Hindlimb muscle (tissue), 1 donor: ENCODE measurements at places on chromosomes 12 and 14.

DNA sequence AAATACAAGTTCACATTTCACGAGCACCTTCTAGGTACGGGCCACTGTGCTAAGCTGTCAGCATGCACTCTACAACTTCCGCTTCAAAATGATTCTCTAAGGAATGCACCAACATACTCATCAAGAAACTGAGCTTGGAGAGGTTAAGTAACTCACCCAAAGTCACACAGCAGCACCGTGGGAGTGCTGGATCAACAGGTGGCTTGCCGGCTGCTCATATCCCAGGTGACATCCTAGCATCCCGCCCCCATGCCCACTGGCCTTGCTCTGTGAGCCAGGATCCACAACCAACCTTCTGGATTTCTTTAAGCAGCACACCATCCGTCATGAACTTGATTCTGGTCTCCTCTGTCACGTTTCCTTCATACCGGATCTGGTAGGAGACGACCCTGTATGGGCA lies 16.7 kb downstream of the DHX37 start:
- DNase-seq, result no peak

- no peak for DNase-seq
Observed at GRCh38 chr12:97767347-97767746, 304.7 kb downstream of the RMST start.

GRCh38 chr14:38931969-38932652 lies 170.9 kb downstream of the SEC23A start:
- DNase-seq, result no peak

DNA sequence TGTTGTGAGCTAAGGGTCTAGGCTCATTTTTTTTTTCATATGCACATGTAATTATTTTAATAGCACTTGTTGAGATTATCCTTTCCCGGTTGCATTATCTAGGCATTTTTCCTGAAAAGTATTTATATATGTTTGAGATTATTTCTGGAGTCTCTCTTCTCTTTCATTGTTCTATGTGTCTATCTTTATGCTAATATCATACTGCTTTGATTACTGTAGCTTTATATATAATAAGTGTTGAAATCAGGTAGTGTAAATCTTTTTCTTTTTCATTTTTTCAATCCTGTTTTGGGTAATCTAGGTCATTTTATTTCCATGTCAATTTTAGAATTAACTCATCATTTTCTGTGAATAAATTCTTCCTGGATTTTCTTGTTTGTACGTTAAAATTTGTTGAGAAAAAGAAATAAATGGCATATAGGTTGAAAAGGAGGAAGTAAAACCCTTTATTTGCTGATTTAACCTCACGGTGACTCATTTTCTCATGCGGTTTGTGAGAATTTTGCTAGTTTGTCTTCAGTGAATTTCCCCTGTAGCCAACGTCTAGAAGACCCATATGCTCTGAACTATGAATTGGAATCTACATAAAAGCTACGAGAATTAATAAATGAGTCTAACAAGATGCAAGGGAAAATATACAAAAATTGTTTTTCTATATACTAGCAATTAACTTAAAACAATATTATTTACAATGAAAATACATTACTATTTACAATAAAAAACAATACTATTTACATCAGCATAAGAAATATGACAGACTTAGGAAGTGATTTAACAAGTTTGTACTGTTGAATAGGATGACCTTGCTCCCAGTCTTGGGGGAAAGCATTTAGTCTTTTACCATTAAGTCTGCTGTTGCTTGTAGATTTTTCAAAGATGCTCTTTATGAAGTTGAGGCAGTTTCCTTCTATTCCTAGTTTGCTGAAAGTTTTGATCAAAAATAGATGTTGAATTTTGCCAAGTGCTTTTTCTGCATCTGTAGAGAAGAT lies 105.0 kb downstream of the SNAPC1 start:
- DNase-seq, result no peak

DNA sequence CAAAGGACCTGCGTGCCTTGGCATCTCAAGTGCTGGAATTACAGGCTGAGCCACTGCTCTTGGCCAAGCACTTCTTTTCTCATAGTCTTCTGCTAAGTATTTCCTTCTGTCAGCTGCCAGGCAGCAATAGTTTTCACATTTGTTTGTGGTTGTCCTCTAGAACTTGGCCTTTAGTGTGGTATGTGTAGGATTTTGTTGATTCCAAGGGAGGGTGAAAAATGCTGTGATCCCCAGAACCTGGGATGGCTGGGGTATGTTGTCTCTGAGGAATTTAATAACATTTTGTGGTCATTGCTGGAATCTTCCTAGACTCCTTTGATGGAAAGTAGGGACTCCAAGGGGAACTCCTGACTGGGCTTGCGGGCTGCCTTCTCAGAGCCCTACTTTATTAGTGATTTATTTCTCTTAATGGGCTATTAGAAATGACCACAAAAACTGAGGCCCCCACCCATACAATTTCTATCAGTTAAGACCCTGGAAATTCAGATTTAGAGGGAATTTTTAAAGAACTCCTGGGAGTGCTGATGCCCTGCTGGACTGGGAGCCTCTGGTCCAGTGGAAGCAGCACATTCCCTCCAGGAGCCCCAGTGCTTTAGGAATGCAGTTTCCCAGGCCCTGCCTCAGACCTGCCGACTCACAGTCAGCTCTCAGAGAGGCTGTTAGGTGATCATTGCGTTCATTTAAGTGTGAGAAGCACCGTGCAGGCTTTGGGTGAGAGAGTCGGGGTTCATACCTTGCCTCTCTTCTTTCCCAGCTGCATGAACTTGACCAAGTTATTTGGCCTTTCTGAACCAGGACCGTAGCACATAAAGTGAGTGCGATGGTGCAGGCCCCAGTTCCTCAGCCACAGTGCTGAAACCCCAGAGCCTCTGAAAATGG lies 22.7 kb downstream of the TRAF3 start:
- DNase-seq, result peak; percentile 10

- DNase-seq, result no peak
Observed at GRCh38 chr14:60777856-60778578, 43.5 kb downstream of the MNAT1 start.

DNA sequence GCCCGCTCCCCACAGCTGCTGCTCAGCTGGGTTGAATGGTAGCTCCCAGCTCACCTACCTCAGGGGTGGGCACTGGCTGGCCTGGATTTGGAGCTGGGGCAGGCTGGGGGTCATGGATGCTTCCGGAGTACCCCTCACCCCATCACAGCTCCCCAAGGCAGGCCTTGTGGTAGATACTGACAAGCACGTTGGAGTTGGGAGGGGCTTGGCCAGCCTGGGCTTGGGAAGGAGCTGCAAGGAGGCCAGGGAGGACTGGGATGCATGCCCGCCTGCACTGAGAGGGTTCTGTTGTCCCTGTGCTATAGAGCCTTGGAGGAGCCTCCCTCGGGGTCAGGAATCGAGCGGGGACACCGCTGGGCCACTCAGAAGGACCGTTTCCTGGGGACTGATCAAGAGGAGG lies 14.2 kb downstream of the TMEM63C start:
- no peak for DNase-seq

- DNase-seq, result no peak
Observed at GRCh38 chr12:52190860-52191729, 719 bp downstream of the KRT80 start.

- no peak for DNase-seq
Observed at GRCh38 chr14:29518335-29518734, 409.3 kb downstream of the PRKD1 start.

GRCh38 chr12:127148318-127148717 lies 1118.7 kb upstream of the TMEM132C start:
- DNase-seq, result no peak

GRCh38 chr12:30811966-30812365 lies 57.2 kb upstream of the CAPRIN2 start:
- no peak for DNase-seq

DNA sequence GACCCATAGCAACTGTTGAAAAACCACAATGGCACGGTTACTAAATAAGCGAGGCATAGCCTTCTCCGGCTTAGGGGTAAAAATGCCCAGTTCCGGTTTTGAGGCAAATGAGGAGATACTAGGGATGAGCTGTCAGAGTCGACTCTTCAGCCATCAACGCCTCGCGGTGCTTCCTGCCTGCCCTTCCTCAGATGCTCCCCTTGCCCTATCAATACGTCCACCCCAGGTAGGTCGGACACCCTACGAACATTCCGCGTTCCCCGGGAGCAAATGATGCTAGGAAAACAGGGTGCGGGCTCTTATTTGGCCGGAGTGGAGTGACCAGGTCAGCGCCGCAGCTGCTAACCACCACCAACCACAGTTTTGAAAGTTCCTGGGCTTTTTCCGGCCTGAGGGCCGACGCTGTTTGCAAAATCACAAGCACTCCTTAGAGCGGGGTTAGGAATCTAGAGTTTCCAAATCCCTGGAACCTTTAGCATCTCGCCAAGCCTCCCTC lies 1.2 kb downstream of the SRSF9 start:
- no peak for DNase-seq

DNA sequence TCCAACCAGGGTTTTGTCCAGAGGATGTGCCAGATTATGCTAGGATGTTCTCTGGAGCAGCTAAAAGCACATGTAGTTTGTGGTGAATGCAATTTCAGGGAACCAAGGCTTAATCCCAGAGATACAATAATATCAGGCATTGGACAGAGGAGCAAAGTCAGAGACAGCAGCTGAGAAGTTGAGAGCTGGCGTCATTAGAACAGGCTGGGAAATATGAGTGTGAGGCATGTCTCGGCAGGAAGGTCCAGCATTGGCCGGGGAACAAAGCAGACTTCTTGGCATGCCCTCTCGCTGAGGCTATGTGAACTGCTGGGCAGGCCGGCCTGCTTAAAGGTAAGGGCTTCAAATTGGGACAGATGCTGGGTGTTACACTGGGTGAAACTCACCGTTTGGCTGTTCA lies 125.4 kb downstream of the CAND1 start:
- DNase-seq, result peak; percentile 54

- no peak for DNase-seq
Observed at GRCh38 chr12:10728091-10728490, 5.0 kb upstream of the YBX3 start.

- DNase-seq, result no peak
Observed at GRCh38 chr12:4771960-4772566, 51.9 kb downstream of the GALNT8 start.

DNA sequence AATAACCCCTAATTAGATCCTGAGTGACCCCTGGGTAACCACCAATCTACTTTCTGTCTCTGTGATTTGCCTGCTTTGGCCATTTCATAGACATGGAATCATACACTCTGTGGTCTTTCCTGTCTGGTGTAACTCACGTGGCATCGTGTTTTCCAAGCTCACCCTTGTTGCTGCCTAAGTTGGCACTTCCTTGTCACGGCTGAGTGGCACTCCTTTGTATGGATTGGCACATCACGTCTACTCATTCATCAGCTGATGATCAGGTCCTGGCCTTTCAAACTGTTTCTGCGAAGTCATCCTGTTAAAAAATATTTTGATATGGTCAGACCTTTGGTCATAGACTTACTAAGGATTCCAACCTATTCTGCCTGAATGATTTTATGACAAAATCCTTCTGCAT lies 87.7 kb downstream of the GLT1D1 start:
- no peak for DNase-seq

DNA sequence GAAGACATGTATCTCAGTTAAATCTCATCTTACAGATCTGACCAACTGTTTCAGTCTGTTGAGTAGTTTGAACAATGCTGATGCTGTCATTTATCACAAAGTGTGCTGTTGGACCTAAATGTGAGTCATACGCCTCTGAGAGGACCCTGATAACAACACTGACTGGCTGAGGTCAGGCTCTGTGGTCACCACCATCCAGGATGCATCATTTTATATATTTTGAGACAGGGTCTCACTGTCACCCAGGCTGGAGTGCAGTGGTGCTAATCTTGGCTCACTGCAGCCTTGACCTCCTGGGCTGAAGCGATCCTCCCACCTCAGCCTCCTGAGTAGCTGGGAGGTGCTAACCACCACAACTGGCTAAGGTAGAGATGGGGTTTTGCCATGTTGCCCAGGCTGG lies 181.0 kb upstream of the RGS6 start:
- no peak for DNase-seq

- no peak for DNase-seq
Observed at GRCh38 chr14:75170772-75171171, 5.6 kb downstream of the TMED10 start.

DNA sequence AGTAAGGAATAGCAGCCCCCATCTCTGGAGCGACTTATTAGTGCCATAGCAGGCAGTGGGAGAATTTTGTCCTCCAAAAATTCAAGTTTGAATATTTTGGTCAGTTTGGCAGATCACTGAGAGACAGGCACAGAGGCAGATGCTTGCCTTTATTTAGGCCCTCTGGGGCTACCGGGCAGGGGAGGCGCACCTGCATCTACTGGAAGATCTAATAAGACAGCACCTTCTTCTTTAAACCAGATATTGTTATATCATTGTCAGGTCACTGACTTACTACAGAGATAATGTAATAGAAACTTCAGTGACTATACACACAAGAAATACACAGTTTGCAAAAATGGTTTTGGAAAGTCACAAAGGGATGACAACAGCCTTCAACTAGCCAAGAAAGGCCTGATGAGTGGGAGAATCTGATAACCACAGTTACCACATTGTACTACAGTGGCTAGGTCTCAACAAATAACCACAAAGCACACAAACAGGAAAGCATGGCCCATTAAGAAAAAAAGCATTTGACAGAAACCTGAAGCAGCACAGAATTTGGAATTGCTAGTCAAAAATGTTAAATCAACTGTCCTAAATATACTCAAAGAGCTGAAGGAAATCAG lies 56.8 kb downstream of the CDK17 start:
- no peak for DNase-seq

DNA sequence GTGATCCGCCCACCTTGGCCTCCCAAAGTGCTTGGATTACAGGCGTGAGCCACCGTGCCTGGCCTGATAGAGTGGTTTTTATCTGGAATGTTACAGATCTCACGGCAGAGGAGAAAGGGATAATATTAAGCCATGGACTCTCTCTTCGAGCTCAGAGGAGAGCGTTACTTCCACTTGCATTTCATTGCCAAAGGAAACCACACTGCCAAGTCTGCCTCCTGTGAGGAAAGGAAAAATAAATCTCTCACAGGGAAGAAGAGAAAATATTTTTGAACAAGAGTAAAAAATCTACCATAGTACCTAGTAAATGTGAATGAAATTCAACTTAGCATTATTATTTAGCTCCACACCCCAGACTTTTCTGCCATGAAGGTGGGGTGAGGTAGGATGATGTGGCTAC lies 319.2 kb upstream of the PRICKLE1 start:
- DNase-seq, result peak; percentile 34

DNA sequence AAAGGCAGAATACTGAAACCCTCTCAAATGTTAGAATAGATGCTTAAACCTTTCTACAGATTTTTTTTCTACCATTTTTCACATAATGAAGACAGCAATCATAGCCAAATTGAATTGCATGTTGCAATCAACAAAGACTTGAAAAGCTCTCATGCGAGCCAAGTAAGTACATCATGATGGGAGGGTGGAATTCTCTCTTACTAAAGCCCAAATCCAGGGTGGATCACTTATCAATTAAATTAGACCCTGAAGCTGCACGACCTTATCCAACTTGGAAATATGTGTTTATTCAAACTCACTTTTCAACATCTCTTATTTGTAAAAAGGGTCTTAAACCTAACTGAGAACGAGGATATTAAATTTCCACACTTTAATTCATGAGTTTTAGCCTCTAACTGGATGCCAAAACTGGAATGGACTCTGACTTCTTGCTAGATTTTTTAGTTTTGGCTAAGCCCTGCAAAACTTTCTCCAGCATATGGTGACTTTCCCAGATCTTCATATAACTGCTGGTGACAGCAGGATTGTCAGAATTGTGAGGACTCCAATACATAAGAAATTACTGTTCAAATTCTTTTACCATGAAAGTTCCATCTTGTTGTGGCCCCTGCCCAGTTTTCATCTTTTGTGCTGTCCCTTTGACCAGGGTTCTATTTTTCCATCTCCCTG lies 53.6 kb downstream of the HECTD4 start:
- DNase-seq, result no peak
